ENCODE measurements at places on chromosomes 7 and 10.

DNA sequence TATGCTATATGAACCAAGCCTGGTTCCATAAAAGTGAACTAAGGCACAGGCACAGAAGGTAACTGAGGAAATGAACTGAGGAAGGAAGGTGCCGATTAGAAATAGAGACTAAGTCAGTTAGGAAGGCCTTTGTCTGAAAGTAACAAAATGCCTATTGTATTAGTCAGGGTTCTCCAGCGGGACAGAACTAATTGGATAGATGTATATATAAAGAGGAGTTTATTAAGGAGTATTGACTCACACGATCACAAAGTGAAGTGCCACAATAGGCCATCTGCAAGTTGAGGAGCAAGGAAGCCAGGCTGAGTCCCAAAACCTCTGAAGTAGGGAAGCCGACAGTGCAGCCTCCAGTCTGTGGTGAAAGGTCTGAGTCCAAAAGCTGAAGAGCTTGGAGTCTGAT is 13.9 kb upstream of the PLXNA4 start:
- DNase-seq = no peak

DNA sequence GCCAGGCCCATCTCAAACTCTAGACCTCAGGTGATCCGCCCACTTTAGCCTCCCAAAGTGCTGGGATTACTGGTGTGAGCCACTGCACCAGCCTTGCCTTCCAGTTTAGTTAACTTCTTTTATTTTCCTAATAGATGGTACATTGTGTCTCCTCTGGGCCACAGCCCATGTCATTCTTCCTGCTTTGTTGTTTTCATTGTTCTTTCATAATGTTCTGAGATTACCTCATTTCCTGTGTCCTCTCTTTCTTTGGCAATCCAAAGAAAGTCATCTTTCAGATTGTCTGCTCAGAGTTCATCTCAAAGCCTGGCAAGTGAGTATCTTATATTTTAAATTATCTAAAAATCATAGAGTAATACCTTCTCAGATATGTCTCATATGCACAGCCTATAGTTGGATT is at the start of gene OLAH:
TSS of gene OLAH (plus strand) at position 270 of the 400 bp plus-strand sequence. CDS start 3,346 bp downstream, outside the sequence.
- DNase-seq = no peak

- no peak for DNase-seq
Measured at GRCh38 chr10:81915504-81915897, 40.5 kb downstream of the NRG3 start.

DNA sequence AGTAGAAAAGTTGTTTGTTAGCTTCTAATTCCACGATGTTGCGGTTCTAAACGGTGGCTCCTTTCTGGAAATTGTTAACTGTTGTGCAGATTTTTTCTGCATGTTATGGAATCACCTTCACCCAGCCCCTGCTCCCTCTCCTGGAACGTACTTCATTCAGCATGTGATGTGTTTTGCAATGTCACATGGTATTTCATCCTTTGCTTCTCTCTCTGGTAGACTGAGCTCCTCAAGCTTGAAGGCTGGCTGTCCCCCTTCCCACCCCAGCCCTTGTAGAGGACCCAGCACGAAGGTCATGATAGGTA is 4.4 kb downstream of the PPP2R2D start:
- DNase-seq = no peak

GRCh38 chr10:96683065-96683464 is 37.2 kb downstream of the PIK3AP1 start:
- DNase-seq = no peak

DNA sequence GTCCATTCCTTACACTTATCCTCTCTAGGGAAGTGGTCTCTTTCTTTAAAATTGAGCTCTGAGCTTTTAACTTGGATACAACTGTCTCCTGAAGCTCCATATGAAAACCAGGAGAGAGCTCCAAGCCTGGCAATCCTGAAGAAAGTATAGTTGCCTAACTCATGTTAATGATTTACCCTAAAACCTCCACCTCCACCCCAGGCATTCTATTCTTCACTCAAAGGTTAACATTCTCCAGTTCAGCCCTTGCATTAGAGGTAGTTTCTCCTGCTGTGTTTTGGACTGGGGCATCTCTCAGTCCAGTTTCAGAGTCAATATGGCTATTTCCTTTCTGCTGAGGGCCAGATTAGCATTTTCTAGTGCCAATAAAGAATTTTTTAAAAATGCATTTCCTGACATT is 195.5 kb downstream of the SLC25A13 start:
- DNase-seq = no peak

DNA sequence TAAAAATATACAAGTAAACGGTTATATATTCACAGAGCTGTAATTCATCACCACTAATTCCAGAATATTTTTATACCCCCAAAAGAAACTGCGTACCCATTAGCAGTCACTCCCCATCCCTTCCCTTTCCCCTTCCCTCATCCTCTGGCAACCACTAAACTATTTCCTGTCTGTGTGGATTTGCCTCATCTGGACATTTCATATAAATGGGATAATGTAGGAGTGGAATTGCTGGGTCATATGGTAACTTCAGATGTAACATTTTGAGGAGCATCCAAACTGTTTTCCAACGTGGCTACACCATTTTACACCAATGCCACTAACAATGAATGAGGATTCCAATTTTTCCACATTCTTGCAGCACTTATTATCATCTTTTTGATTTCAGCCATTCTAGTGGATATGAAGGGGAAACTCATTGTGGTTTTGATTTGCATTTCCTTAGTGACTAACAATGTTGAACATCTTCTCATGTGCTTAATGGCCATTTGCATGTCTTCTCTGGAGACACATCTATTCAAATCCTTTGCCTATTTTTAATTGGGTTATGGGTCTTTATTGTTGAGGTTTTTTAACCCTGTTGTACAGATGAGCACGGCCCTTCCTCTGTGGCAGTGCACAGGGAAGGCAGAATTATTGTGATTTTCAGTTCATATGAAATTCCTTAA is 79.2 kb downstream of the RBM20 start:
- no peak for DNase-seq

Measured in HCT116 (cell line).